ENCODE measurements at places on chromosomes 1 and 21.
A peak's percentile ranks its signal among the peaks of the same experiment; 100 is the strongest.

DNA sequence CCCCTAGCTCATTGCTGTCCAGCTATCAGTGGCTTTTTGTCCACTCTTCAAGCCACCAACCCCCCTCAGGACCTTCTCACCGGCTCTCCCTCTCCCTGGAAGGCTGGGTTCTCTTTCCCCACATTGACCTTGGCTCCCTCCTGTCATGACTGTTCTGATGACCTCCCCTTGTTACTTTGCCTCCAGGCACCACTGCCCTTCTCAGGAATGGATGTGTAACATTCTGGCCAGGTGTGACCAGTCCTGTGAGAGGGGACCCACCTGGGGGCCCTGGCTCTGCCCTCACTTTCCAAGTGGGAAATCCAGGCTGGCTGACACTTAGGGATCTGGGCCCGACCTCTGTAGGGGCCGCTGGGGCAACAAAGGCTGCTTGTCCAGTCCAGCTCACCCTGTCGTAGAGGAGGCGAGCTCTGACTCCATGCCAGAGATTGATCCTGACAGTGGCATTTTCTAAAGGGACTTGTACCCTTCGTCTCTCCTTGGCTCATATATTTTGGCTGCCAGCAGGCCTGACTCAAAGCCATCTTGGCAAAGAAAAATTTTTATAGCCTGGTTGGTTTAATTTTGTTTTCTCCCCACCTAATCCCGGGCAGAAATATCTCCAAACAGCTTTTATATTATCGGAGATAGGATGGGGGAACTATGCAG lies 37.9 kb upstream of the USP24 start:
- no peak for DNase-seq

DNA sequence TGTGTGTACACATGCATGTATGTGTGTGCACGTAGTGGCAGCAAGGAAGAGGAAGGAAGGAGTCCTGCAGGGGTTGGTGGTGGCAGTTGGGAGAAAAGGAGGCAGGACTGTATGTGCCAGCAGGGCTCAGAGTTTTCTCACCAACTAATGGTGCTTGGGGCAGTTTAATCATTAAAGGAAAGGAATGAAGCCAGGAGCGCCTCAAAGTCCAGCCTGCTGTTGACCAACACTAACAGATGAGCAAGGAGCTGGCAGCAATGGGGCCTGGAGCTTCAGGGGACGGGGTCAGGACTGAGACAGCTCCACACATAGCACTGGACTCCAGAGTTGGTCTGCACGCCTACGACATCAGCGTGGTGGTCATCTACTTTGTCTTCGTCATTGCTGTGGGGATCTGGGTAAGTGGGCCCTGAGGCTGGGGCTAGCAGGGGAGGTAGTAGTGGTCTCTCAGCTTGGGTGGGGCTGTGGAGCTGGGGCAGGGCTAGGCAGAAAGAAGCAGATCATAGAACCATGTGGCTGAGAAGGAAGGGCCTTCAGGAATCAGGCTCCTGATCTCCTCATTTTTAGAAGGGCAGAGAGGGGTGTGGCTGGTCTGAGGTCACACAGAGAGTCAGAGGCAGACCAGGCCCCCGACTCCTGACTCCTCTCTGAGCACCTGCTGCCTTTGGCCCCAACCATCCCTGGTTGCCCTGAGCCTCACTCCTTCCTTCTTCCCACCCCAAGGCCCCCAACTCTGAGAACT lies at the start of gene SLC5A9:
Gene SLC5A9, plus strand, starts transcription at position 216 of the 742 bp plus-strand sequence. Its CDS starts 21 bp downstream, at position 237.
- no peak for DNase-seq

GRCh38 chr1:223363057-223363855 lies 720 bp downstream of the SUSD4 start:
- peak; percentile 39 for DNase-seq

DNA sequence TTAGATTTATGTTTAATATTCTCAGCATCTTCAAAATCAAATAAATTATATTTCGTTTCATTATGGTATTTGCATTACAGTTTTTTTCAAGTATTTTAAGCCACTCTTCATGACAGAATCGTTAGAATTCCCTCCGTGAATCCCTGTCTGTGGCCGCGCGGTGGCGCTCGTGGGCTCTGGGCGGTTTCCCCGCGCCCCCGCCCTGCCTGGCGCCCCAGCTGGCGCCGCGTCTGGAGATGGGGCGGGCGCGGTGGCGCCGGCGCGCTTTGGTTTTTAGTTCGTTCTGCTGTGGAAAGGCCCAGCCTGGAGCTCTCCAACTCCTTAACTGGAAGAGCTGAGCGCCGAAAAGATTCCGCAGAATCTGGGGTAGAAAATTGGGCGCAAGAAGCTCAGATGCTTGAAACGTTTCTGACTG lies 25.7 kb downstream of the PRMT2 start:
- DNase-seq, result peak; percentile 85

Measured in muscle of back (tissue), 13 donors.